ENCODE measurements at places on chromosomes 12 and 14.

DNA sequence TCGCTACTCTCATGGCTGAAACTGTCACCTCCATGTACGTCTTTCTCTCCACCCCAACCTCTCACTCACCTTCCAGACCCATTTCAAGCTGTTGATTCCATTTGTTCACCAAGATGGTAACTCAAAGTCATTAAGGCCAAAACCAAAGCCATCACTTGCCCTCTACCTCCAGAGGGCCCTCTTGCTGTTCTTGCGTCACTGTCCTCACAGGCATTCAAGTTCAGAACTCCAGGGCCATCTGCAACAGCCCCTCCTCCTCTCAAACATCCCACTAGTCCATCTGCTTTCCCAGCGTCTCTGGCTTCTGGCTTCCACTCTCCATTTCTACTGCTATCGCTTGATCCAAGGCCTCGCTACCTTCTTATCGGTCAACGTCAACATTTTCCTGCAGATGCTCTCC is 74.5 kb downstream of the VWF start:
- no peak for DNase-seq

DNA sequence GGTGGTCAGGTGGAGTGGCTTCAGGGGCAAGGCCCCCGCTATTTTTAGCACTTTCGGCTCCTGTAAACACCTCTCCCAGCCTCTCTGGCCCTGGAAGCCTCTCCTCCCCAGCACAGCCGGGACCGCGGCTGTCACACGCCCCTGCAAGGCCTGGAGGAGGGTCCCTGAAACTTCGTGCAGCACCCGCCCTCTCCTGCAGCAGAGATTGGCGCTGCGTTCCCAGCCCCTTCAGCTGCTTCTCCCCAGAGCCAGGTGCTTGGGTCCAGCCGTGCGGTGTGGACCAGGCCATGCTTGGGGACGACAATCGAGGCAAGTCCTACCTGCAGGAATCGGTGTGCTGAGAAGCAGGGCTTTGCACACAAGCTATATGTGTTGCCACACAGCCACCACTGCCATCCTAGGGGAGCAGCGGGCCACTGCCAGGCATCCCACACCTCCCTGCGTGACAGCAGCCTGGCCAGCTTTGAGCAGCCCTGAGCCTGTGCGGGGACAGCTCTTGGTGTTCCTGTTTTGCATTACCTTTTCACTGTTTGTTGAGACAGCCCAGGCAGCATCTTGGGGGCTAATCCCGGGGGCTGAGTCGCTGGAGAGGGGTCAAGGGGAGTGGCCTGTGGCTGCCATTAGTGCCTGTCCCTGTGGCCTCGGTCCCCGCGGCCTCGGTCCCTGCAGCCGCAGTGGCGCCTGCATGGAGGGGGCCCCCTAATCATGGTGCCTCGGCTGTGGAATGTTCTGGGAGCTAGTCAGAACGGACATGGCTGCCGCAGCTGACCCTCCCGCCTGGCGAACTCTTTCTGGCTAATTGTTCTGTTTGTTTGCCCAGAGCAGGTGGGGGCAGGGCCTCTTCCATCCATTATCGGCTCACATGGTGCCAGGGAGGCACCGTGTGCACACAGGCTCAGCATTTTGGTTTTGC is 27.6 kb upstream of the TRAF3 start:
- DNase-seq: peak; percentile 11

GRCh38 chr12:69966409-69966808 is 141.4 kb downstream of the MYRFL start:
- DNase-seq: no peak

DNA sequence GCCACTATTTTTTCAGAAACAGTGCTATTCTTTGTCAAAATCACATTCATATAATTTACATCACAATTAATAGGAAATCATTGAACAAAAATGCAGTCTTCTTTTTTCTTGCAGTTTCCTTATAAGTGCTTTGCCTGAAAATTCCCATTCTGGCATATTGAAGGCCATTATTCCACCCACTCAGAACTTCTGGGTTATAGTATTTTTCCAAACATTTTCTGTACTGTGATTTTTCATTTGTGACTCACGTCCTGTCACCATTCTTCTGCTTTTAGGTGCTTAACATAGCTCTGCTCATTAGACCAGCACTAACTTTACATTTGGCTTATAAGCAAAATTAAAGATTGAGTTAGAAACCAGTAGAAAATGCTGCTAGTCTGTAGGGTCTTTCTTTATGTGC is 241.0 kb upstream of the NPAS3 start:
- no peak for DNase-seq

- no peak for DNase-seq
Observed at GRCh38 chr12:91561301-91561957, 378.8 kb upstream of the DCN start.

GRCh38 chr12:79983986-79984620 is 49.2 kb upstream of the PPP1R12A start:
- DNase-seq: no peak

- DNase-seq: no peak
Observed at GRCh38 chr12:57726884-57727757, 11.4 kb downstream of the AGAP2 start.

DNA sequence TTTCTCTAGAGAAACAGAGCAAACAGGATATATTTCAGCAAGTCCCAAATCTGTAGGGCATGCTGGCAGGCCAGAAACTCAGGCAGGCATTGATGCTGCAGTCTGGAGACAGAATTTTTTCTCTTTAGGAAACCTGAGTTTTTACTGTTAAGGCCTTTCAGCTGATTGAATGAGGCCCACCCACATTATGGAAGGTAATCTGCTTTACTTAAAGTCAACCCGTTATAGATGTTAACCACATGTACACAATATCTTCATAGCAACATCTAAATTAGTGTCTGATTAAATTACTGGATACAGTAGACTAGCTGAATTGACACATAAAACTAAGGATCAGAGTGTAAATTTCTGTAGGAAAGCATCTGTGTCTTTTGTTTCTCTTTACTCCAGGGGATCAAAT is 65.2 kb downstream of the SRGAP1 start:
- DNase-seq: no peak
